ENCODE measurements at places on chromosomes 1 and 21.

DNA sequence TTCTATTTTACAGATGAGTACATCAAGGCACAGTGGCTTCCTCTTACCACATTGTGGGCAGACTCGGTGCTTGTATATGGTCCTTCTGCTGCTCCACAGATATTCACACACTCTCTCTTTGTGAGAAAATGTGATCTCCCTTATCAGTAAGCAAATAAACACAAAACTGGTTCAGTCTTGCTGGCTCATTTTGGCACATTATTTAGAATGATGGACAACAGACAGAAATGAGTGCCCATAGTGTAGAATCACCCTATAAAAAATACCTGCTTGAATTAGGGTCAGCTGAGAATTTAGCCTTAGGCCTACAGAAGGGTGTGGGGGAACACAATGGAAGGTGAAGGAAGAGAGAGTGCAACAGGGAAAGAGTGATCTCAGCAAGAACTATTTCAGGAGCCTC lies 423.1 kb downstream of the HLX start:
- DNase-seq = no peak

GRCh38 chr1:48645883-48646282 lies 130.8 kb downstream of the BEND5 start:
- DNase-seq = no peak

DNA sequence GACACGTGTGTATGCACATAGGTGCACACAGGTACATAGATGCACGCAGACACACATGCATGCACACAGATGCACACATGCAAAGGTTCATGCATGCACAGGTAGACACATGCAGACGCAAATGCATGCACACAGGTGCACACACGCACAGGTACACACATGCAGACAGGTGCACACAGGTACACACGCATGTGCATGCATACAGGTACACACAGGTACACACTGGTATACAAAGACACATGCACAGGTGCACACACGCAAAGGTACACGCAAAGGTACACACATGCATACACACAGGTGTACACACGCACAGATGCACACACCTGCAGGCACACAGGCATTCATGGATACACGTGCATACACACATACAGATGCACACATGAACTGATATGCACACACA lies 8.8 kb downstream of the NOC2L start:
- DNase-seq = no peak

DNA sequence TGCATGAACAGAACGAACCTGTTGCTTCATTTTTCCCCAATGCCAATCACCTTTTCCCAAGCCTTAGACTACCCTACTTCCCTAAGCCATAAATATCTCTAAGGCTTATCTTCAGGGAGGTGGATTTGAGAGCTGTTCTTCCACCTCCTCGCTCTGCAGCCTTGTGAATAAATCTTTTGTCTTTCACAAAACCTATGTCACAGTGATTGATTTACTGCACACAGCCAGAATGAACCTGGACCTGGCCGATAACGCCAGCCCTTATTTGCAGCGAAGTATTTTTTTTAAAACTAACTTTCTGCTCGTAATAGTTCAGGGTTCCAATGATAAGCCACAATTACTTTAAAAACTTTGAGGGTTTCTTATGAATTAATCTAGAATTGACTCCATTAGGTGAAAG lies 632.6 kb downstream of the PTPRU start:
- DNase-seq = no peak

DNA sequence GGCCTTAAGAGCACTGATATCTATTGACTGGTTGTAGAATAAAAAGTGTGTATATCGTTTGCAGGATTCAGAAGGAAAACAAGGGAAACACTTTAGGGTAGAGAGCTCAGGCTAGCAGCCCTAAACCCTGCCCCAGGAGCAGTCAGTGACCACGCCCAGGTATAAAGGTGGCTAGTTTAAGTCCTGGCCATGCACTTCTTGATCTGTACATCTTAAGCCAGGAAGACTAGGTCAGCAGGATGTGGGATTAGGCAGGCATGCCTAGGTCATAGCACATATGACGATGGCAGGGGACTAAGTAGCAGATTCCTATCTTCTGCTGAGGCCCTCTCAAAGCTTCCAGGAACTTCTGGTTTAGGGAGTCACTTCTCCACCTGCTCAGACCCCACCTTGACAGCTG lies 158.0 kb upstream of the CD34 start:
- DNase-seq = no peak

DNA sequence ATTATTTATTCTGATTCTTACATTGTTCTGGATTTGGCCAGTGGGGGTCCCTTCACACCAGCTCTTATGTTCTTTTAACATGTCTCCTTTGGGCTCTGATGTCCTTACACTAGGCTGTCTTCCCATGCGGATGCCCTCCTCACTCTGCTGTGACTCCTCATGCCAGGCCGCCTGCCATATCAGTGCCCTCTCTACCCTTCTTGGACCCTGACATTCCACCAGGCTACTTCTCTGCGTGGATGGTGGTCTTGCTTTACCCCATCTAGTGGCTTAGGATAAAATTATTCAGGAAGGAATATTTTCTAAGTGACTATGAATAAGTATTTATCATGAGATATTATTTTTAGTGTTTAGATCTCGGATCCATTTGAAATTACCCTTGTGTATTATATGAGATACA lies 21.2 kb downstream of the ATF6 start:
- DNase-seq = no peak

DNA sequence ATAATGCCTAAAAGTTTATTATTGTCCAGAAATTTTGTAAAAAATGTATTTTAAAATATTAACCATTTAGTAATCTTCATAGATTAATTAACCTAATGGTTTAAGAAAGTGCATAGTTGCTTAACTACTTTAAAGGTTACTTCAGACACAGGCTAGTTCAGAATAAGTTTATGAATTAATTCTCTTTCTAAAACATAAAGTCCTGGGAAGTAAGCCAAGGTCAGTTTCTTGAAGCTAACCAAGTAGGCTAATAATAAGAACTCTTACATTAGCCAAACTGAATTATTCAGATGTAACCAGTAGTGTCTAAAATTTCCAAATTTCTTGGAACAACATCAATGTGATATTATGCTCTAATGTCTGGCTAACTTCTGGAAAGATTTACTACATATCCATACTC lies 790.4 kb downstream of the NCAM2 start:
- DNase-seq = no peak

DNA sequence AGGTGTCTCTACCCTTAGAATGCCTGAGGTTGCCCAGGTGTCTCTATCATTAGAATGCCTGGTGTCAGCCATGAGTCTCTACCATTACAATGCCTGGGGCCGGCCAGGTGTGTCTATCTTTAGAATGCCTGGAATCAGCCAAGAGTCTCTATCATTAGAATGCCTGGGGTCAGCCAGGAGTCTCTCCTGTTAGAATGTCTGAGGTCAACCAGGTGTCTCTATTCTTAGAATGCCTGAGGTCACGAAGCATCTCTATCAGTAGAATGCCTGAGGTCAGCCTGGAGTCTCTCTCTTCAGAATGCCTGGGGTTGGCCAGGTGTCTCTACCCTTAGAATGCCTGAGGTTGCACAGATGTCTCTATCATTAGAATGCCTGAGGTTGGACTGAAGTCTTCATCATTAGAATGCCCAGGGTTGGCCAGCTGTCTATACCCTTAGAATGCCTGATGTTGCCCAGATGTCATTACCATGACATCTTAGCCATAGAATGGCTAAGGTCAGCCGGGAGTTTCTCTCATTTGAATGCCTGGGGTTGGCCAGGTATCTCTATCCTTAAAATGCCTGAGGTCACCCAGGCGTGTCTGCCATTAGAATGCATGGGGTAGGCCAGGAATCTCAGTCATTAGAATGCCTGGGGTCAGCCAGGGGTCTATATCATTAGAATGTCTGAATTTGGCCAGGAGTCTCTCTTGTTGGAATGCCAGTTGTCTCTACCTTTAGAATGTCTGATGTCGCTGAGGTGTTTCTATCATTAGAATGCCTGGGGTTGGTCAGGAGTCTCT lies 44.0 kb downstream of the RNF187 start:
- DNase-seq = no peak

DNA sequence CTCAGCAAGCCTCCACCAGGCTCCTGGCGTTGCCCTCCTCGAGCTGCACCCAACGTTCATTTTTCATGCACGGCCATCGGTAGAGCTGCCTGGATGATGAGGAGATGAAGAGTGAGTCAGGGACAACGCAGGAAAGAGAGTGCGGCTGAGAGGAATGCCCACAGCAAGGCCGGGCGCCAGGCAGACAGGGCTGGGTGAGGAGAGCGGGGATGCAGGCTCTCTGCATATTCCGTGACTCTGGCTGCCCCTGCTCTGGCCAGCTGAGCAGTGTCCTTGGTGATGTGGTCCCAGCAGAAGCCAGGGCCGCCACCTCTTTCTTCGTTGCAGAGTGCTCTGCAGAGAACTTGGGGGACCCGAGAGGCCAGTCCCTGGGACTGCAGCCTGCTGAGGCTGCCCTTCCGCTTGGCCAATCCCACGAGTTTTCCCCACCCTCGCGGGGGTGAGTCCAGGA lies 10.8 kb downstream of the UMODL1 start:
- no peak for DNase-seq

DNA sequence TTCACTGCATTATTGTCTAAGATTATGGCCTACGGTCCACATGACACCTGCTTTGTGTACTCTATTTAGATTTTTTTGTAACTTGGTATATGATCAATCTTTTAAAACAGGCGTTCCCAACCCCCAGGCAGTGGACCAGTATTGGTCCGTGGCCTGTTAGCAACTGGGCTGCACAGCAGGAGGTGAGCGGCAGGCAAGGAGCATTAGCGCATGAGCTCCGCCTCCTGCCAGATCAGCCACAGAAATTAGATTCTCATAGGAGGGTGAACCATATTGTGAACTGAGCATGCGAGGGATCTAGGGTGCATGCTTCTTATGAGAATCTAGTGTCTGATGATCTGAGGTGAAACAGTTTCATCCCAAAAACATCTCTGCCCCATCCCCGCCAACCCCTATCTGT lies 228.4 kb upstream of the NR5A2 start:
- DNase-seq = no peak

DNA sequence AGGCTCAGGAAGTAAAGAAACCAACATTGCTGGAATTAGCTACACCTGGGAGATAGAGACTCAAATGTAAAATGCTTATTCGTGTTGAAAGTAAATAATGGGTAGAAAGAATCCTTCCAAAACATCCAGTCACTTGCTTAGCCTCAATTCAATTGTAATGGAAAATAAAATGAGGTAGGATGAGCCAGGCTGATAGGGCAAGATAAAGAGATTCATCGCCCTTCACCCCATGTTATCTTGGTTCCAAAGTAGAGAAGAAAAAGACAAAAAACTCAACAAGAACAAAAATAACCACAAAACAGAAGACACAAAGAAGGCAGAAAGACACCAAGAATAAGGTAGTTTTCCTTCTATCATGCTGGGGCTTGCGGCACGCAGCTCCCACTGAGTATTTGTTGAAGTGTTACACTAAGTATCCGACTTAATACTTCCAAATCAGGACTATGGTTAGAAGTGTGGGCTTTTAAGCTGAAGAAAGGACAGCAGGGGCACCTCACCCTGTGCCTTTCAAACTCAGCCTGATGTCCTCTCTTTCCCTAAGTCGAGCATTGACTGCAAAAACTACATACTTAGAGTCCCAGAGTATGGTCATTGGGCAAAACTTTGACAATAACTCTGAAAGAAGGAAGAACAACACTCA lies 202.1 kb downstream of the VAV3 start:
- no peak for DNase-seq

DNA sequence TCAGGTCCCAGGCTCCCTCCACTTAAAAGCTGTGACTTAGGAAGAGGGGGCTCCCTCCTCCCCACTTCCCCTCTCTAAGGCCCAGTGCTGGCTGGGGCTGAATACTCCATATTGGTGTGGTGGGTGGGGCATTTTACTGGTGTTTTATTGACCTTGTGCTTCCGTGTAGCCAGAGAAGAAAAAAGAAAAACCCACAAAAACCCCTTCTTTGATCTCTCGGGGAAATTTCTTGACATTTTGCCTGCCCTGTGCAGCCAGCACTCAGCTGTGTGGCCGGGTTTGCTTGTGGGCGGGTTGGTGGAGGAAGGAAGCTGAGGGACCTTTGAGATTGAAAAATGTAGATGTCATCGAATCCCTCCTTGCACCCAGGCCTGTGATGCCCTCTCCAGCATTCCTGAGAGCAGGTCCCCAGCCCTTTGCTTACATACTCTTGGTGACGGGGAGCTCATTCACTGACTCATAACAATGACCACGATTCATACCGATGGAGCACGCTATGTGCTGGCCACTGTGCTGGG lies 24.8 kb downstream of the TNFRSF8 start:
- no peak for DNase-seq

- no peak for DNase-seq
Measured at GRCh38 chr1:185492089-185492825, 175.2 kb upstream of the IVNS1ABP start.

DNA sequence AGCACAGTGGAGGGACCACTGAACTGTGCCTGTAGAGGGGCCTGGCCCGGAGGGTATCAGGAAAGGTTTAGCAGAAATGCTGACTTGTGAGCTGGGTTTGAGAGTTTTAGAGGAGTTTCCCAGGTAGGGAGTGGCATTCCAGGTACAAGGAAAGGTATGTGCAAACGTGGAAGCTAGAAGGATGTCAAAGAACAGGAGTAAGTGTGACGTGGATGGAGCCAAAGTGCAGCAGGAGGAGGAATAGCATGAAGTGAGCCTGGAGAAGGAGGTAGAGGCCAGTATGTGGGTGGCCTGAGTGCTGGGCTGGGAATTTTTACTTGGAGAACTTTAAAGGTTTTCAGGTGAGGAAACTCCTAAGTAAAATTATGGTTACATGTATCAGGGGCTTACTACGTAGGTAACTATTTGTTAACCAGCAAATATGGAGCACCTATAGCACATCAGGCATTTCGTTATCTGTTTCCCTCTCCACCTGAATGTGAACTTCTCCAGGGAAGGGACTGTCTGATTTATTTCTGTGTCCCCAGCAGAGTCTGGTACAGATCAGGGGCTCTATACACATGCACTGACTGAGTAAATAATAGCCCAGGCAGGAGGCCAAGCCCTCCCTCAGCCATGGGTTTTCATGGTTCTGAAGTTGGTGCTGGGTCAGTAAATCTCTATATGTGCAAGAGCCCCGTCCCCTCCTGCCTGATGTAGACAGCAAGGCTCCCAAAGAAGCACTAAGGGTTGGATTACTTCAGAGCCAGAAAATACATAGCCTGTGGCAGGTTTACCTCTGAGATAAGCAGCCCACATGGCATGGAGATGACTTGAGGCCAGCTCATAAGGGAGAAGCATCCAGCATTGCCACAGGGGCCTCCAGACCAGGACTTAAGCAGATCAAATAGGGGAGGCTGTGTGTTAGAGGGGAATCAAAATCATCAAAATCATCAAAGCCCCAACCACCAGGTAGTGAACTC lies 43.4 kb downstream of the CDCP2 start:
- no peak for DNase-seq

All from GM12864 (cell line).